ENCODE measurements at places on chromosomes 7 and 10.

- no peak for DNase-seq
Observed at GRCh38 chr10:70678757-70679489, 6.6 kb downstream of the ADAMTS14 start.

DNA sequence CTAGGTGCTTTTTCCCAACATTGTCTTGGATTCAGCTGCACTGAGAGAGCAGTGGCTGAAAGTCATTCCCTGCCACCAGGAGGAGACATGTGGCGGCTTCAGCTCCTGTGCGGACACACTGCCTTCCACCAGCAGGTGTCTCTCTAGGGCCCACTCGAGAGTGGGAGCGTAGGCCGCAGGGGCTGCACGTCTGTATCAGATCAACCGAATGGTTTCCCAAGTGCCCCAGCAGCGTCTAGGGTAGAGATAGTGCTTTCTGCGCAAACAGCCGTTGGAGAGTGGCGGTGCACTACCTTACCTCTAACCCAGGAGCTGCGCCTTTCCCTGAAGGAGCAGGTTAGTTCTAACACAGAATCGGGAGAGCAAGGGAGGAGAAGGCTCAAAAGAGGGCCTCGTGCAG lies 31.7 kb downstream of the PAPOLB start:
- DNase-seq, result no peak

GRCh38 chr10:113420733-113421675 lies 131.8 kb upstream of the HABP2 start:
- no peak for DNase-seq

- DNase-seq, result no peak
Observed at GRCh38 chr10:133388973-133389818, 4.8 kb upstream of the MTG1 start.

- DNase-seq, result no peak
Observed at GRCh38 chr7:158546626-158547025, 41.0 kb downstream of the PTPRN2 start.

- DNase-seq, result no peak
Observed at GRCh38 chr10:74500026-74500704, 326.2 kb upstream of the KAT6B start.

DNA sequence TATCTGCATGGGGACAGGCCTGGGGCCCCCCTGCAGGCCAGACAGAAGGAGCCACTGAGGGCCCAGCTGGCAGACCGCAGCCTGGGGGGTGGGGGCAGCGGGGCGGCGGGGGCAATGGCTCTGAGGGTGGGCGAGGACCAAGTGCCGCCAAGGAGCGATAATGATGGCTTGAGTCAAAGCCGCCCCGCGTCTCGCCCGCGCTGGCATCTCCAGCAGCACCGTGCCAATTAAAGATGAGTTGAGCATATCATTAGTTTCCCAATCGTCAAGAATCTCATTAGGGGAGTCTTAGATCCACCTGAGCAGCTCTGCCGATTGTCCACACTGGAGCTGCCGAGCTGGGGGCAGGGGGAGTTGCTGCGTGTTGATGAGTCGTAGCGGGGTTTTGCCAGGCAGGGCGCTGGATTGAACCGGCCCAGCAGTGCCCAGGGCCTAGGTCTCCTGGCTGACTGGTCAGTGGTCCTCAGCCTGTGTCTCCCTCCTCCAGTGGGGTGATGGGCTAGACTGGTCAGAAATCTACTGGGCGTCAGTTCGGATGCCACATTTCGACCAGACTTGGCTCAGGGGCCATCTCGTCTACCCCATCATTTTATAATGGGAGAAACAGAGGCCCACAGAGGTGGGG lies 41.0 kb upstream of the PSMG3 start:
- no peak for DNase-seq

GRCh38 chr10:49076319-49076718 lies 39.0 kb downstream of the VSTM4 start:
- no peak for DNase-seq

- DNase-seq, result no peak
Observed at GRCh38 chr10:28180654-28181053, 122.2 kb downstream of the MPP7 start.

GRCh38 chr7:10121631-10122030 lies 852.0 kb upstream of the PHF14 start:
- DNase-seq, result no peak

Data from T1000 (cell line).